ENCODE measurements at places on chromosomes 7 and 10.

GRCh38 chr7:33760834-33761233 lies 144.5 kb upstream of the BMPER start:
- no peak for DNase-seq

DNA sequence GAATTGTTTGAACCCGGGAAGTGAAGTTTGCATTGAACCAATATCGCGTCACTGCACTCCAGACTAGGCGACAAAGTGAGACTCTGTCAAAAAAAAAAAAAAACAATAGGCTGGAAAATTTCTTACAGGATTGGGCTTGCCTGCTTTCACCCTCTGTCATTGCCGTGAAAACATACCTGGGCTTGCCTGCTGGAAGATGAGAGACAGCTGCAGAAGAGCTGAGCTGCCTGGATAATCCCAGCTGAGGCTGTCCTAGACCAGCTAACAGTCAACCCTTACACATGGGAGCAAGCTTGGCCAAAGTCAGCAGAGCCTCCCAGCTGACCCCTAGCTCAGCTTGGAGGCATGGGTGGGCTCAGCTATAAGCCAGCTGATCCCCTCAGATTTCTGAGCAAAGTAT lies 306.2 kb downstream of the CCSER2 start:
- DNase-seq = no peak

DNA sequence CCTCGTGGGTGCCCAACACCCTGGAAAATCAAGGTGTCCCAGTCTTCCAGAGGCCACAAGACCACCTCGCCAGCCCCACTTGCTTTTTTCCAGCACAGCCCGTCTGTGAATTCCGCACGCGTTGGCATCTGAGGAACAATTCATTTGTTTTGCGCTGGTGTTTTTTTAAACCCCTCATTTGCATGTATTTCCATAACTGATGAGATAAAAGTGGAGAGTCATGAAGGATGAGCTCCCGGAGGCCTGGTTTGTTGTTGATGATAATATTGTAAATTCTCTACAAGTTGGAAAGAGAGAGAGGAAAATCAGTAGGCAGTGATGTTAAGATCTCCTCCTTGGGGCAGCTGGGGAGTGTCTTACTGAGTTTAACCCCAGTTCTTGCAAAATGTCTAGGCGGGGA lies 34.6 kb downstream of the SLC29A3 start:
- DNase-seq = no peak

DNA sequence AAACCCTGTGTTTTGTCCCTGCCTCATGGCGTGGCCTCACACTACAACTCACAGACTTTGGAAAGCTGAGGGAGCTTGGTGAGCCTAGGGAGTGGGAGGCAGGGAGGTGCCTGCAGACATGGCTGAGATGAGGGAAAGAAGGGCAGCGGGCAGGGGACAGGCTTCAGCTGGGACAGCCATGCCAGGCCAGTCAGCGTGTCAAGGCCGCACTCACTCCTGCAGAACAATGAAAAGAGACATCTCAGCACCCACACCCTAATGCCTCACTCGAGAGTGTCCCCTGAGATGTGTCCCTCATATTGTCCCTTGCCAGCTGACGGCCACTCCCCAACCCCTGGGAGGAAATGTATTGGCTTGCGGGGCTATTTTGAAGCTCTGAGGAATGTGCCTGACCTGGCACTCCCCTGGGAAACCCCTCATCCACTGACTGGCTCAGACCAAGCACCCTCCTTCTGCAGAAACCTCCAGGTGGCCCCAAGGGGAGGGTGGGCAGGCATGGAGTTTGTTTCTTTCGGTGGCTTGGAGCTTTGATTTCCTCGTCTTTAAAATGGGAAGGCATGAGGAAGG lies 31.6 kb downstream of the SH3PXD2A start:
- no peak for DNase-seq

- no peak for DNase-seq
Measured at GRCh38 chr7:100166317-100166940, 2.0 kb downstream of the GAL3ST4 start.

Data from cortex of kidney (tissue), 1 donor.